ENCODE measurements at places on chromosomes 16 and 17.

- peak; percentile 66 for DNase-seq
Observed at GRCh38 chr16:28494121-28494851, at the start of gene APOBR. TSS of gene APOBR (plus strand) at chr16:28494643. CDS start at chr16:28494682, 39 bp downstream.

GRCh38 chr16:53912155-53912554, 208.2 kb downstream of the FTO start:
- DNase-seq = no peak

GRCh38 chr17:73890831-73891405, 246.7 kb upstream of the SDK2 start:
- DNase-seq = no peak

GRCh38 chr16:10762336-10763016, 18.8 kb downstream of the NUBP1 start:
- no peak for DNase-seq

DNA sequence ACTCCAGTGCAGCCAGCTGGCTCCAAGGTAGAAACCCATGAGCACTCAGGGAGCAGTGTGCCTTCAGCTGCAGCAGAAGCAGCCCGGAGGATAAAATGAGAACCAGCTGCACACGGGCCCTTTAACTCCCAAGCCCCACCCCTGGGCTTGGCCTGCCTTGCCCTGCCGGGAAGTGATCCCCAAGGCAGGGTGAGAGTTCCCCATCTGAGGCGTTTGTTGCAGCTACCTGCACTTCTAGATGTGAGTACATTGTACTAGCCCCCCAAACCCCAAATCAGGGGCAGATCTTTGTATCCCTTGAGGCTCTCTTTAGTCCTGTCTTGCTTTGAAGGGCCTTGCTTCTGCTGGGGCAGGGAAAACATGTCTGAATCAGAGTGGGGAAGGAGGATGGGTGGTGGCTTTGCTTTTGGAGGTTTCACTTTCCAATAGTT, at the start of gene MVP:
Gene MVP (plus strand): TSS at position 192 of the 431 bp plus-strand sequence. CDS start 10,088 bp downstream, outside the sequence.
- DNase-seq = no peak

- DNase-seq = no peak
Observed at GRCh38 chr17:2856727-2857126, 60.5 kb downstream of the RAP1GAP2 start.

DNA sequence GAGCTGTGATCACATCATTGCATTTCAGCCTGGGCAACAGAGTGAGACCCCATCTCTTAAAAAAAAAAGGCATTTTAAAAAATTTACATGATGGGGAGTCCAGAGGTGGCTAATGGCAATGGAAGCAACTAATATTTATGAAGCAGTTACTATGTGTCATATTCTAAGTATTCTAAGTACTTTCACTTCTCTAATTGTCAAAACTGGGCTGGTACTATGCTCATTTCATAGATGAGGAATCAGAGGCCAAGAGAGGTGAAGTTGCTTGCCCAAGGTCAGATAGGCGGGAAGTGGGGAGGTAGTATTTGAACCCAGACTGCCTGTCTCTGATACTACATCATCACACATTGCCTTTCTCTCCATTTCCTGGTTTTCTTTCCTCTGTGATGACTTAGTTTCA, 50.7 kb downstream of the SLC5A11 start:
- DNase-seq = no peak

DNA sequence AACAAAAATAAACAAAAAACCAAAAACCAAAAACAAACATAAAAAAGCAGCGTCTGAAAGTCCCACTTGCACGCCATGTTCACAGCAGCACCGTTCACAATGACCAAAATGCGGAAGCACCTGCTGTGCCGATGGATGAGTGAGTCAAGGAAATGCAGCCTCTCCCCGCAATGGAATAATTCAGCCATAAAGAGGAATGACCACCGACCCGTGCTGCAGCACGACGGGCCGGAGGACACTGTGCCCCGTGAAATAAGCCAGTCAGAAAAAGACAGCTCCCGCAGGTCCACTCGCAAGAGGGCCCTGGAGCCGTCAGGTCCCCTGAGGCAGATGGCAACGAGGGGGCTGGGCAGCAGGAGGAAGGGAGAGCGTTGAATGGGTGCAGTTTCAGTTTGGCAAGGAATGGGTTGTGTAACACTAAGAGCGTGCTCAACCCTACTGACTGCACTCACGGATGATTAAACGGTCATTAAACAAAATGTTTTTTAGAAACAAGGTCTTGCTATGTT, 5.1 kb downstream of the CLCN7 start:
- no peak for DNase-seq

- no peak for DNase-seq
Observed at GRCh38 chr16:61820398-61820797, 215.8 kb downstream of the CDH8 start.

DNA sequence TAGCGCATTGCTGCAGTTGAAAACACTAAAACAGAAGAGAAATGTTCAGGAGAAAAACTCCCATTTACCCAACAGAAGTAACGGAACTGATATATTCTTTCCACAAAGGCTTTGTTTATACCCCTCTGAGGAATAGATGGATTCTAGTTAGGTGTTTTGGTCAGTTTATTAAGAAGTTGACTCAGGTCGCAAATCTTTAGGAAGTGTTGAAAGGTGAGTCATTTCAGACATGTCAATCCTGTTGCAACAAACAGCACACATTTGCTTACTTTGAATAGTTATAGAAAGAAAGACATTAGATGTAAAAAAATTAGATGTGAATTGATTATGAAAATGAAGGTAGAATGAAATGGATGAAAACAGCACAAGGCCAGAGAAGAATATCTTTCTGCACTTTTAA, 941.0 kb downstream of the KCNJ2 start:
- no peak for DNase-seq
